ENCODE measurements at places on chromosomes 12 and 14.

- no peak for DNase-seq
Observed at GRCh38 chr12:59459966-59460660, 135.7 kb upstream of the SLC16A7 start.

DNA sequence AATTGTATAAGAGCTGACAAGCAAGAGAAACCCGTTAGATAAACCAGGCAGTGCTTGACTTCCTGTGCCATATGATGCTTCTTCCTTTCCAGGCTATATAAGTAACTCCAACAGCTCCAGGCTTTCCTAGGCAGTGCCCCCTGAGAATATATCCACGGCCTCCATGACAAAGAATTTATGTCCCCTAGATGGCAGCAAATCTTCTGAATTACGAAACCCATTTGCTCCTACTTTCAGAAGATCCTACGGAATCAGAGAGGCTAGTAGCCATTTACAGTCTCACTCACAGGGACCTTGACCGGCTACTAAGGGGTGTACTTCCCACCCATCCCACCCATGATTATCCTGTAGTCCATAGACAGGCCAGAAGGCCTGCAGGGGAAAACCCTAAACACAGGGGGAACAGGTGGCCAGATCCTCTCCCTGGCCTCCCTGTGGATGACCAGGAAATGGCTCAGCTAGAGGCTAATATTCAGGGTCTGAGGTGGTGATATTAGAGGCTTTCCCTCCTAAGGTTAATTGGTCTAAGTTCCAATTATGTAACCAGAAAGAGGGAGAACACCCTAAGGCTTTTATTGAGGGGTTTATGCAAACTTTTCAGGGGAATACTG lies 77.2 kb upstream of the DCD start:
- no peak for DNase-seq

- no peak for DNase-seq
Observed at GRCh38 chr12:69836015-69836414, 11.0 kb downstream of the MYRFL start.

- DNase-seq: no peak
Observed at GRCh38 chr12:50102646-50103309, 1.0 kb upstream of the GPD1 start.

GRCh38 chr12:9706086-9706685 lies 26.7 kb downstream of the CLECL1 start:
- no peak for DNase-seq

DNA sequence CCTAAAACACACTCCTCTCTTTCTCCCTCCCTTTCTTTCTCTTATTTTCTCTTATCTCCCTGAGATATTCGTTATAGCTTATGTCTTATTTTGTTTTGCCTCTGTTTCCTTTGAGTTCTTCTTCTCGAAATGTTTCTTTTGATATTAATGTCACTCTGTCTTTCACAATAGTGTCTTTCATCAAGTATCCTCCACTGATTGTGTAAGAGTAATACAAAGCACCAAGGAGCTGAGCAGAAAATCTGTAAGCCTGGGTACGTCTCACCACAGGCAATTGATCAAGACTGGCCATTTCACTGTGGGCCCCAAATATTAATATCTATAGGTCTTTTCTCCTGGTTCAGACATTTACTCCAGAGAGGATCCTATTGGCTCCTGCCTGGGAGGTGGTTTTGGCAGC lies 4.8 kb upstream of the LYZ start:
- no peak for DNase-seq

- no peak for DNase-seq
Observed at GRCh38 chr14:28661171-28661772, 105.3 kb upstream of the FOXG1 start.

DNA sequence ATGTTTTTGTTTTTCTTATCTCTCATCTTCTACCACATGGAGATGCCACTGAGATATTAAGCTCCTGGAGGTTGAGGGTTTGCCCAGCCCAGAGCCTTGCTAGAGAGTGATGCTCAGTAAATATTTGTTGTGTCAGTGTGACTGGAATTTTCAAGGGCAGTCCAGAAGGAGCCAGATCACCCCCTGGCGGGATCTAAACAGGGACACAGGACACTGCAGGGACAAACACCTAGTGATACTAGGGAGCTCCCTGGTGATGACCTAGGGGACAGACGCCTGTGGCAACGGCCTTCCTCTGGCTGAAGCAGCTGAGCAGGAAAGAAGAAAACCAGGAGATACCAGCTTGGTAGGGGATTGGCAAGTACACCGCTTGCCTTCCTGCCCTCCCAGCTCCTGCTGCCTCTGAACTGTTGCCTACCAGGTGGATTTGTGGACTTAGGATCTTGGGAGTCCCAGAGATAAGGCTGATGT lies 714.4 kb upstream of the TBX3 start:
- peak; percentile 16 for DNase-seq

DNA sequence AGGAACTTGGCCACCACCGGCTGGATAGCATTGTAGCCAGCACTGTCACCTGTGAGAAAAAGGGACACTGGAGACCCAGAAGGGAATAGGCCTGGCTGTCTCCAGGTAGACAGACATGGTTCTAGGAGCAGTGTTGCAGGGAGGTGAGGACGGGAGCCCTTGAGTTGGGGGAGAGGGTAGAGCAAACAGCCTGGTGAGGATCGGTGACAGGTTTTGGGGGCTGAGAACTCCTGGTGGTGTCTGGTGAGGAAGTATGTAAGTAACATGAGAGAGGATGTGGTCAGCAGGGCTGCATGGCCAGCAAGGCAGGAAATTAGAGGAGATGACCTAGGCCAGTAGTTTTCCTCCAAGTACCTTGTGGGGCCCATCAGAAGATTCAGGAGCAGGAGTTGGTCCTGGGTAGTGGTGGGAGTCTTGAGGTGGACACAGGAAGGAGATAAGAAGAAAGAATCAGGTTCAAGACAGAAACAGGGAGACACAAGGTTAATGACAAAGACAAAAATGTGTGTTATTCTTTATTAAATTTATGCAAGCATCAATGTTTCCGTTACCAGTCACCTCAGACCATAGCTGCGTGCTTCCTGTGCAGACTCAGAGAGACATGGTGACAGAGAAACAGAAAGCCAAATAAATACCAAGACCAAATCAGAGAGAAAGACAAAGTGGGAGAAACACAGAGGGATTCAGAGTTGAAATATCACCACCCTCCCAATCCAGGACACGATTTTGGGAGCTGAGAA lies at the start of gene ARHGAP9:
Gene ARHGAP9, minus strand, starts transcription at position 491 of the 740 bp plus-strand sequence. Its CDS starts 460 bp downstream, at position 31.
- no peak for DNase-seq

- DNase-seq: no peak
Observed at GRCh38 chr14:91117960-91118359, 4.1 kb downstream of the DGLUCY start.

DNA sequence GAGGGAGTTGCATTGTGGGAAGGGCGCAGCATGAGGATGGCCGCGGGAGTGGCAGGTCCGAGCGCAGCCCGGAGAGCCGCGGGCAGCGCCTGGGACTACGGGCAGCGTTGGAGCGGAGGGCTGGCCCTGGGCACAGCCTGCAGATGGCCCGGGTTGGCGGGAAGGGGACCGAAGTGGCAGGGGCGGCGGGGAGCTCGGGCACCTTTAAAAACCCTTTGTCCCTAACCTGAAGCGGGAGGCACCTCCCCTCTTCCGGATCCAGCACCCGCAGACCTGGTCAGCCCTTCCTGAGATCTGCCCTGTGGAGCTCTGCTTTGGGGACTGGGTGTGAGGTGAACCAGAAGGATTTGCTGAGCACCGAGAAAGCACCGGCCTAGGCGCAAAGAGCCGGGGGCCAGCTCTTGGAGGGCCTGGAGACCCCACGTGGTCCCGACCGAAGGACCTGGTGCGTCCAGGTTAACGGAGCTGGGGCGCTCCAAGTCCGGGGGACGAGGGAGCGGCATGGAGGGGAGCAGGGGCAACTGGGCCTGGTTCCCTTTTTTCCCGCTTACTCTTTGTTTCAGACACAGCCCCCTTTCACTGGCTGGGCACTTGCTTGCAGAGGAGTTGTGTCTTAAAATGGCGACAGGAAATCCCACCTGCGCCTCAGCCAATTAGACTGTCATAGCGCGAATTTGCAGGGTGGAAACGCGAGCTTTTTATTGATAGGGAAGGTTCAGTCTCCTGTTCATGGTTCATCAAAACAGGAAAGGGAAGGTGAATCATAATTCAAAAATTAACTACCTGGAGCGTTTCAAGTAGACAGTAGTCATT lies 792 bp upstream of the SLC38A1 start:
- DNase-seq: no peak

DNA sequence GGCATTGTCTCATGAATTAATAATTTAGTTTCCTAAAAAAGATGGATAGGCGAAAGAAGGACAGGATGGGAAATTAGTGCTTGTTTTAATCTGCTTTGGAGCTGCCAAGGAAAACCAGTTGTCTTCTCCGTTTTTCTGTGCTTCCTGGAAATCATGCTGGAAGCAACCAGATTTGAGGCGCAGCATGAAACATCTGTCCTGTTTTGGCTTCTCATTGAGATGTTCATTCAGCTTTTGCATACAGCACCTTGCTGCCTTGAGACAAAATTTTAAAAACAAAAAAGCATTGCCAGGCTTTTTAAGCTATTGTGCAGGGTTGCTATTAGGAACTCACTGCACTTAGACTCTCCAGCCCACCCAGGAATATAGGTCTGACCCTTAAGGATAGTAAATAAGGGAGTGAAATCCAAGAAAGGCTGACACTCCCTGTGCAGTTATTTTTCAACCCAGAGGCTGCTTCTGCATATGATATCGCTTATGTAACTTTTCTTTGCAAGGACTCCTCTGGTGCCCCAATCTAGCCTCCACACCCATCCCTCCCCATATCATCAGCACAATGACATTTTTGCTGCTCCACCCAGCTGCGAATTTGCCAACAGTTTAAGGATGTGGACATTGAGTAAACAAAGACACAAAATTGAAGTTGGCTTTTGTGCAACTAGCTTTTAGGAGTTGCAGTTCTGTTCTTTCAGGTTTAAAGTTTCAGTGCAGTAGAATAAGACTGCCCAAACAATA lies 46.9 kb upstream of the MDM1 start:
- no peak for DNase-seq

GRCh38 chr12:112738531-112738930 lies 53.0 kb upstream of the RPH3A start:
- no peak for DNase-seq

DNA sequence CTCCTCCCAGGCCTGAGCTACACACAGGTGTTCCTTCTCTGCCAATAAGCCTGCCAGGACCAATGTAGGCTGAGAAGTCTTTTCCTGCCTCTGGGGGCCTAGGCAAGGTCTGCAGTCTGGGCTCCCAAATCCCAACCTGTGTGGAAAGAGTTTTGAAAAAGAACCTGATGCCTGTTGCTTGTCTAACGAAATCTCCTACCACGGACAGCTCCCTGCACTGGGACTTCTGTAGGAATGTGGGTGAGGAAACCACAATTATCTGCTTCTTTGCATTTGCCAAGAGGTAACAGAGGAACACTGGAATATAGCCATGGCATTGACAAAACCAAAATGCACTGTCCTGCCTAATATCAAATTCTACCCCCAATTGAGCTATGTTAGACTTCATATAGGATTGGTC lies 877.0 kb upstream of the TMEM132C start:
- DNase-seq: no peak

DNA sequence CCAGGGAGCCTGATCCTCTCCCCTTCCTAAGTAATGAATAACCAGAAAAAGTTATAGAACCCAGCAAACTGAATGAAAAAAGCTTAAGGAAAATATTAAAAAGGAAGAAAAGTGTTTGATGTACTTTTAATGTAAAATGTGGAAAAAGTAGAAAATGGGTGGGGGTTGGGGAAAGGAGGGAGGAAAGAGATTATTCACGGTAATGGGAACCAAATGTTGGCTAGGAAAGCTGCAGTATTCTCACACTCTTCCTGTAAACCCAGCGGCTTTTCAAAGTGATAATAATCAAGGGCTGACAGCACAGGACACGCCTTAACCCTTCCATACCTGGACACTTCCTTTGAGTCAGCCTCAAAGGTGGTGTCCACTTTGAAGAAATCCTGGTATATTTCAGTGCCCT lies 139.2 kb downstream of the TGFB3 start:
- peak; percentile 54 for DNase-seq

GRCh38 chr12:3187846-3188770 lies 110.9 kb downstream of the TSPAN9 start:
- no peak for DNase-seq

DNA sequence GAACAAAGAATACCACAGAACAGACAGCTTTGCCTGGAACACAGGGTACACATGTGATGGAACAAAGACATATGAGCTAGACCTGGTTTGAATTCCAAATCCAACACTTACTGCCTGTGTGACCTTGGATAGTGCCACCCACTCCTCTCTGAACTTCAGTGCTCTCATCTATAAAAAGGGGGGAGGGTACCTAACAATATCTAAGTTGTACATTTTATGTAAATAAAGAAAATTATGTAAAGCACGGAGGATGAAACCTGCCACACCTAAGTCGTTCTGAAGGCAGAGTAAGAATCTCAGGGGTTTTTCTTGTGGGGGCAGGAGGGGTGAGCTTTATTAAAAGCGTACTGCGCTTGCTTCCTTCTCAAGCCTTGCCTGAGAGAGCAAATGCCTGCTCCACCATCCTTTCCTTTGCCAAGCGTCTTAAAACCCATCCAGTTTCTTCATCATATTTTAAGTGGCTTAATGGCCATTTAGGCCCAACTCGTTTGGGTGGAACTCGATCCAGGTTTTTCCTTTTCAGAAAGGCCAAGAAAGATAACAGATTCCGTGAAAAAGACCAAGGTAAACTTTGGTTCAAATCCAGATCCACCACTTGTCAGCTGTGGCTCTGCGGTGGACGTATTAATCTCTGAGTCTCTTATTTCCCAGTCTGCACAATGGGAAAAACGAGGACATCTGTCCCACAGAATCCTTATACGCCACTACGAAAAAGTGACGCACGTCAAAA lies 946 bp downstream of the DDX24 start:
- DNase-seq: no peak

DNA sequence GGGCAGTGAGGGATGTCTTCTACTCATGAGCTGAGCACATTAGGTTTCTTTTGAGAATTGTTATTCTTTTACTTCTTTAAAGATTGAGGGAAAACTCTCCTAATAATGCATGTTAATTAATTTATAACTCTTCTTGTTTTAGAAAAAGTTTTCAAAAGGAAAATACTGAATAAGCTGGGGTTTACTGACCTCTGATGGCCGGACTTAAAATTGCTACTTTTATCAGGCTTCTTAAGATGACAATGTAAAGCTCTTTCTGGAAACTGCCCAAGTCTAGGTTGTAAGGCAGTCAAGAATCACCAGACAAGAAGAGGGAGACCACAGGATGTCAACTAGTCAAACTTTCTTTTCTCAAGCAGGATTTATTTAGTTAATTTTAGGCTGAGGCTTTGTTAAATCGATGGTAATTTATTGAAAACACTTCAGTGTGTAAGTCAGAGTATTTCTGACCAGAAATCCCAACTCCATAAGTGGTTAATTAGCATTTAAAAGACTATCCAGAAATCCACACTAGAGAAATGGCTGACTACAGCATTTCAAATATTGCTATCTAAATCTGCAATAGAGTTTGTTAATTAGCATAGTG lies 82.1 kb downstream of the AVPR1A start:
- DNase-seq: peak; percentile 0

DNA sequence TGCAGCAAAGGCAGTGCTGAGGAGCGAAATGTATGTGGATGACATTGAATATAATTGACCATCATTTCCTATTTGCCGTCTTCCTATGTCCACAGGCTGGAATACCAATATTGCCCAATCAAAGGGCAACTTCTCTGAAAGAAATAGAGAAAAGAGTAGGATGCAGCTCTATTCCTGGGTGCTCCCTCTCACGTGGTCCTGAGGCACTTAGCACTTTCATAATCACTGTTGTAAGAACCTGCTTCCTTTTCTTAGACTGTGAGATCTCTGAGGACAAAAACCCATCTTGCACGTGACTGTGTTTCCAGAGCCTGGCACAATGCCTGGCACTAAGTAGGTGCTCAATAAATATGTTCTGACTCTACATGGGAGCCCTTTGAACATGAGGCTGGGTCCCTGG lies 122.7 kb upstream of the CPM start:
- no peak for DNase-seq

GRCh38 chr12:86194721-86195120 lies 61.5 kb downstream of the MGAT4C start:
- DNase-seq: no peak
